ENCODE measurements at places on chromosomes 3 and 15.

DNA sequence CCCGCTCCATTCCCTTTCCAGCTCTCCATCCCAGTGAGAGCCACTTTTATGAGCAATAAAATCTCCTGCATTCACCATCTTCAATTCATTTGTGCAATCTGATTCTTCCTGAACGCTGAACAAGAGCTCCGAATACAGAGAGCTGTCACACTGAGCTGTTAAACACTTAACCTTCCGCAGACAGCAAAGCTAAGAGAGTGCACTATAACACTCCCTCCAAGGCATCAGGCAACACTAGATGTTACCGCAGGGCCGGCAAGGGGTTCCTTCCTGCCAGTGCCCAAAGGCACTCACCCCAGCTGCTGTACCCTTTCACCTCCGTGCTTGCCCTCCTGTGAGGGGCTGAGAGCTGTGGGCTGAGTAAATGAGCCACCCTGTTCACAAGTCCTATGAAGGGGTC is 85.6 kb downstream of the BCHE start:
- no peak for DNase-seq

GRCh38 chr3:10434144-10434937 is 71.0 kb downstream of the ATP2B2 start:
- no peak for DNase-seq

DNA sequence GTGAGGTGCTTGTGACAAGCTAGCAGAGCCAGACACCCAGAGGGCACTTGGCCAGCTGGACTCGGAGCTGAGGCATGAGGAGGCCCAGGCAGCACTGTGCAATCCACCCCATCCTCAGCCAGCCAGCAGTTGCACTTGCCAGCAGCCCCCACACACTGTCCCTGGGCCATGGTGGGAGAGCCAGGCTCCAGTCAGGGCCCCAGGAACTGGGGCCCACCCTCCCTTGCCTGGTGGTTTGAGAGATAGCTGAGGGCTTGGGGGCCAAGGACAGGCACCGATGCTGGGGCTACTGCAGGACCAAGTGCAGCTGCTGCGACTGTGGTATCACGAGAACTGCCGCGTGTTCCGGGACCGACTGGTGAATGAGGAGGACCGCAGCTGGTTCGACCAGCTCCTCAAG is 63.5 kb downstream of the DNAH1 start:
- no peak for DNase-seq

GRCh38 chr3:86990012-86990733 is 776 bp downstream of the VGLL3 start:
- no peak for DNase-seq

- no peak for DNase-seq
Measured at GRCh38 chr15:44782516-44782915, 46.2 kb downstream of the TRIM69 start.

Data from stimulated activated CD4-positive, alpha-beta T cell treated with anti-CD3 and anti-CD28 coated beads, Interleukin-12 subunit alpha, Interleukin-12 subunit beta, amount 100 ng/mL, for 4 hours (primary cell).